H1 (cell line): ENCODE measurements at places on chromosomes 4 and X.
A peak's percentile ranks its signal among the peaks of the same experiment; 100 is the strongest.

GRCh38 chrX:117510453-117510852 lies 606.2 kb downstream of the KLHL13 start:
- no peak for DNase-seq
- no peak overlapping the region for H3K27ac ChIP-seq
- H3K36me3 ChIP-seq = no peaks in the 10 kb centered on the region
- no peak overlapping the region for H3K4me3 ChIP-seq

DNA sequence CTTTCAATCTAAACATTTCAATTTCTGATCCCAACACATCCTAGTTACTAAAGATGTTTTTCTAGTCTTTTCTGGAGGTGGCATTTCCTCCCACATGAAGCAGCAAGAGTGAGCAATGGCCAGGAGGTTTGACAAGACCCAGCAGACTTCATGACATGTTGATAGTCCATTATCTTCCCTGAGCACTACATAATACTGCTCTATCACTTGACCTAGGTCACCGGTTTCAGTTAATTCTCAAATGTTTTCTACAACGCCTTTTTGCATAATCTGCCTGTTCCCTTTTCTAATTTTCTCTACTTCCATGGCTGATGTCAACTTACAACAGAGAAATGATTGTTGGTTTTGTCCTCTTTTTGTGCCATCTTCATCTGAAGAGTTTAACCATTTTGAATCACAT lies 62.0 kb upstream of the GPRIN3 start:
- no peak overlapping the region for H3K27ac ChIP-seq
- no peak for DNase-seq
- H3K4me1 ChIP-seq = no peaks in the 10 kb centered on the region
- no peaks in the 10 kb centered on the region for H3K27me3 ChIP-seq

- no peaks in the 10 kb centered on the region for H3K36me3 ChIP-seq
- DNase-seq = no peak
- H3K4me3 ChIP-seq = no peak overlapping the region
- H3K27me3 ChIP-seq = no peaks in the 10 kb centered on the region
- H3K27ac ChIP-seq = no peak overlapping the region
Observed at GRCh38 chr4:68375667-68376559, 26.0 kb upstream of the YTHDC1 start.

- peak; percentile 98 for DNase-seq
- H3K4me3 ChIP-seq = no peak overlapping the region
- H3K27me3 ChIP-seq = peaks cover 4% of the 10 kb centered on the region; the same call in 1 of the 2 replicates
- no peaks in the 10 kb centered on the region for H3K36me3 ChIP-seq
Observed at GRCh38 chr4:153084980-153085630, 119.1 kb upstream of the TRIM2 start.

- H3K4me1 ChIP-seq = no peaks in the 10 kb centered on the region
- no peaks in the 10 kb centered on the region for H3K27me3 ChIP-seq
- H3K4me3 ChIP-seq = no peak overlapping the region
- H3K27ac ChIP-seq = no peak overlapping the region
Observed at GRCh38 chr4:38310446-38311043, 350.3 kb downstream of the PTTG2 start.

GRCh38 chrX:154486396-154487207 lies at the start of gene UBL4A:
TSS of gene UBL4A (minus strand) at chrX:154486615. CDS start at chrX:154486584, 31 bp downstream.
- H3K4me1 ChIP-seq = peaks cover 3% of the 10 kb centered on the region; the same call in 1 of the 2 replicates
- H3K27ac ChIP-seq = no peak within 1 kb of the TSS
- H3K36me3 ChIP-seq = no peaks in the 10 kb centered on the region
- DNase-seq = peak; percentile 55
- peak within 1 kb of the TSS; percentile 42 for H3K4me3 ChIP-seq

DNA sequence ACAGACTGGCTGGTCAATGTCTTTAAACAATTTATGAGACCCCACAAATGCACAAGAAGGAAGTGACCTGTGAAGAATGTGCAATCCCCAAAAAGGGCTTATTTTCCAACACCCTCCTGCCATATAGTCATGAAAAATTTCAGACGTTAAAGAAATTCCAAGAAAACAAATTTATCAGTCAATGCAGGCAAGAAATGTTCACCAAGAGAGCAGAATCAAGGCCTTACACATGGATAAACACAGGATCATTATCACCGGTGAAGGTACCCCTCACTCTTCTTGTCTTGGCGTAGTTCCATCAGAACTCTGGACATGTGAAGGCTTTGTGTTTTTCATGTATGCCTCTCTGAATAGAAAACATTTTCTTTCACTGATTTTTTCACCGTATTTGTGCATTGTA lies 186.7 kb upstream of the GALNTL6 start:
- DNase-seq = no peak
- H3K4me3 ChIP-seq = no peak overlapping the region
- no peaks in the 10 kb centered on the region for H3K27me3 ChIP-seq
- no peaks in the 10 kb centered on the region for H3K36me3 ChIP-seq

GRCh38 chrX:70479922-70480659 lies 35.5 kb downstream of the DLG3 start:
- DNase-seq = no peak
- H3K27me3 ChIP-seq = no peaks in the 10 kb centered on the region
- peaks cover 7% of the 10 kb centered on the region for H3K4me1 ChIP-seq
- H3K36me3 ChIP-seq = peaks cover 24% of the 10 kb centered on the region; the same call in 1 of the 2 replicates

DNA sequence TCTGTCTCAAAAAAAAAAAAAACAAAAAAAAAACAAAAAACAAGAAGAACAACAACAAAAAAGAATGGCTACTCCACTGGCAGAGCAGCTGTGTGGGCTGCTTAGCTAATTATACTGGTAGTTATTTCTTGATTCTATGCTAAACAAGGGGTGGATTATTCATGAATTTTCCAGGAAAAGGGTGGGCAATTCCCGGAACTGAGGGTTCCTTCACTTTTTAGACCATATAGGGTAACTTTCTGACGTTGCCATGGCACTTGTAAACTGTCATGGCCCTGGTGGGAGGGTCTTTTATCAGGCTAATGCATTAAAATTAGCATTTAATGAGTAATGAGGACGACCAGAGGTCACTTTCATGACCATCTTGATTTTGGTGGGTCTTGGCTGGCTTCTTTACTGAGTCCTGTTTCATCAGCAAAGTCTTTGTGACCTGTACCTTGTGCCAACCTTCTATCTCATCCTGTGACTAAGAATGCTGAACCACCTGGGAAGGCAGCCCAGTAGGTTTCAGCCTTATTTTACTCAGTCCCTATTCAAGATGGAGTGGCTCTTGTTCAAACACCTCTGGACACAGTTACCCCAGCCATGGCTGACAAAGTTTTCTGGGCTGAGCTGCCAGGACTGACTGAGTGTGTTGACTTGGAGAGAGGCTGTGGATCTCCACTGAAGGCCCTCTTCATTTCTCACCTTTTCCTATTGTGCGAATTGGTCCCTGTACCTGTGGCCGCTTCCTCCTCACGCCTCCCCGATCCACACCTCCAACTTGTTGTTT lies 1.3 kb upstream of the OCIAD2 start:
- H3K4me3 ChIP-seq = no peak overlapping the region
- no peak for DNase-seq
- H3K36me3 ChIP-seq = no peaks in the 10 kb centered on the region; the same call in none of the 2 replicates
- H3K27ac ChIP-seq = no peak overlapping the region
- H3K27me3 ChIP-seq = no peaks in the 10 kb centered on the region

GRCh38 chrX:54808109-54808604 lies 612 bp downstream of the MAGED2 start:
- DNase-seq = no peak
- peak overlapping the region; percentile 95 for H3K4me3 ChIP-seq
- peak overlapping the region; percentile 81 for H3K27ac ChIP-seq

GRCh38 chrX:155028877-155029291 lies 2.2 kb downstream of the FUNDC2 start:
- peaks cover 2% of the 10 kb centered on the region; the same call in 1 of the 2 replicates for H3K4me1 ChIP-seq
- H3K27ac ChIP-seq = no peak overlapping the region
- H3K4me3 ChIP-seq = no peak overlapping the region
- H3K36me3 ChIP-seq = no peaks in the 10 kb centered on the region; the same call in 1 of the 2 replicates
- no peaks in the 10 kb centered on the region for H3K27me3 ChIP-seq
- DNase-seq = no peak

DNA sequence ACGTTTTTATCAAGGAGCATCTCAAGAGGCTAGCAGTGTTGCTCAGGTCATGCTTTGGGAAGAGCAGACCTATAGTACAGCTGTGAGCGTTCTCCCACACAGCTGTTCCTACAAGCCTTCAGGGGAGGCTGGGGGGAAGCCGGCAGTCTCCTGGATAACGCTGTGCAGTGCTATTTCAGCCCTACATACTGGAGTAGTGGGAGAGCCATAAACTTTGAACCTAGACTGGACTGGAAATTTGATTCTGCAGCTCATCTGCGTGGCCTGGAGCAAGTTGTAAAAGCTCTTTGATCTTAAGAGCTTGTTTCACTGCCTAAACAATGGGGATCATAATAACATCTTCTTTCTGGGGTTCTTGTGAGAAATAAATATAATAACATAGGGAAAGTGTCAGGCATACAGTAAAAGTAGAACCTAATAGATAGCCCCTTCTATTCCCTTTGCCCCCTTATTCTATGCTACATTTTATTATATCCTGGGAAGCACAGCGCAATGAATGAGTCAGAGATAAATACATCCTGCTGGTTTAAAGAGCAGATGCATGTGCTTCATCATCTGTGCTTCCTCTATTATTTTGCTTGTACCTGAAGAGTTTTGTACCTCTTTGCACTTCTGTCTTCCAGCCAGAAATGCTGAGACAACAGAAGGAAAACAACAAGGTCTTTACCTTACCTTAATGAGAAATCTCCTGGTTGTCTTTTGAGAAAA lies 14.7 kb upstream of the AMBN start:
- H3K36me3 ChIP-seq = no peaks in the 10 kb centered on the region
- DNase-seq = no peak
- H3K4me3 ChIP-seq = no peak overlapping the region
- H3K27me3 ChIP-seq = no peaks in the 10 kb centered on the region
- no peak overlapping the region for H3K27ac ChIP-seq

DNA sequence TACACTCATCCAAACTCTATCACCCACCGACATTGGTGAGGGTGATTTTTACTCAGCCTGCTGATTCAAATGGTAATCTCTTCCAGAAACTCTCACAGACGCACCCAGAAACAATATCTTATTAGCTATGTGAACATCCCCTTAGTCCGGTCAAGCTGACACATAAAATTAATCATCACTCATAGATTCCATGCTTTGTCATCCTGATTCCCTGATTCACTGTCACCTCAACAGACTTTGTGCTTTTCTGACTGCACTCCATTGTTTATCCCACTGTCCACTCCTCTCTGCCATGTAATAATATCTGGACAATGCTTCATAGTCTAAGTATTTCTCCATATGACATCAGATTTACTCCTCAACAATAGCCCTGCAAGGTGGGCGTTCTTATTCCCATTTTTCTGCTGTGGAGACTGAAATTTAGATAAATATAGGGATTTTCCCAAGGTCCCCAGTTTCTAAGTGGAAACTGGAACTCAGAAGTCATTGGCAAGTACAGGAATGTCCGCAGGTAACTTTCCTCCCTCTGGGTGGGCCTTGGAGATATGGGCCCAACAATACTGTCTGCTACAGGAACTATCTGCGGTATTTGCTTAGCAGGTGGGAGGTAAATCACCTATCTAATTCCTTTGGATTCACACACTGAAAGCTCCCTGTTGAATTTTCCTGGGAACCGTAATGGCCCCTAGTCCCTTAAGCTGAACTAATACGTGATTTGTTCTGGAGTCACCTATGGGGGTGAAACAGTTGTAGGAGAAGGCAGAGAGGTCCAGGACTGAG lies 228.6 kb upstream of the BCOR start:
- no peaks in the 10 kb centered on the region for H3K36me3 ChIP-seq
- DNase-seq = no peak
- H3K4me1 ChIP-seq = 0 out of 2 replicates have a peak, but pooled peaks cover 4% of the 10 kb centered on the region
- no peak overlapping the region for H3K27ac ChIP-seq

- no peaks in the 10 kb centered on the region; the same call in 1 of the 2 replicates for H3K36me3 ChIP-seq
- DNase-seq = no peak
- no peak overlapping the region for H3K4me3 ChIP-seq
Observed at GRCh38 chrX:49178537-49178936, 6.8 kb downstream of the PLP2 start.

DNA sequence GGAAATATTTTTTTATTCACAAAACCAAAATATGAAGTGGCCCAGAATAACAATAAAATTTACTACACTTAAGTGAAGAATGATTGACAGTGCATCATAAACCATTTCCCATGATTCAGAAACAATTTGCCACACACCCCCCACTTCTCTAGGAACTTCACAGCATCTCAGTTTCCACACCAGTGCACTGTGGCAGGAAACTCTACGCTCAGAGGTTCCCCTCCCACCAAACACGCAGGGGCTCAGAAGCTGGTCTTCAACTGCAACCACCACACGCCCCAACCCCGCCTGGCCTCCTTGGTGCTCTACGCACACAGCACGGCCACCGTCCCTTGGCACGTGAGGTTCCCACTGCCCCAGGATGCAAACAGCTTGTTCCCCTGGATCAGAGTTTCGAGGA lies 63.7 kb downstream of the ZFYVE28 start:
- no peak overlapping the region for H3K27ac ChIP-seq
- H3K27me3 ChIP-seq = no peaks in the 10 kb centered on the region
- no peak for DNase-seq
- no peaks in the 10 kb centered on the region for H3K36me3 ChIP-seq
- H3K4me3 ChIP-seq = no peak overlapping the region

- no peak overlapping the region for H3K4me3 ChIP-seq
- no peak for DNase-seq
- no peak overlapping the region for H3K27ac ChIP-seq
- peaks cover 5% of the 10 kb centered on the region for H3K36me3 ChIP-seq
Observed at GRCh38 chr4:90815569-90815968, 688.4 kb downstream of the CCSER1 start.

GRCh38 chr4:173413036-173413435 lies 14.1 kb upstream of the SCRG1 start:
- H3K36me3 ChIP-seq = no peaks in the 10 kb centered on the region
- no peak overlapping the region for H3K4me3 ChIP-seq
- no peaks in the 10 kb centered on the region for H3K4me1 ChIP-seq
- no peak for DNase-seq
- H3K27me3 ChIP-seq = no peaks in the 10 kb centered on the region; the same call in 1 of the 2 replicates

DNA sequence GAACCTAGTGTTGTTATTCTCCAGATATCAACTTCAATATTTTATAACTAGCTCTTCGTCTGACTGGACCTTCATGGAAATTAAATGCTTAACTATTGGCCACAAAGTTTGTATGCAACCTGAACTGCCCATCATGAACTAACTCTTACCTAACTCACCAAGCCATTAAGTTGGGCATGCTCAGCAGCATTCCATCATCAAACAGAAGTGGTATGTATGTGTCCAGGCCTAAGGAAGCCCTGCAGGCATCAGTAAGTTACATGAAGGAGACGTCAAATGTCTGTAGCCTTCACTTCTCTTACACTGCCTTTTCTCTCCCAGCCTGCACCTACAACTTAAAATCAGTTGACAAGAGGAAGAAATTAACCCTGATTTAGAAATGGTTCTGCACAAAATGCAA lies 1639.2 kb upstream of the PABPC4L start:
- H3K36me3 ChIP-seq = no peaks in the 10 kb centered on the region
- H3K27me3 ChIP-seq = no peaks in the 10 kb centered on the region
- DNase-seq = no peak
- H3K4me1 ChIP-seq = no peaks in the 10 kb centered on the region
- H3K4me3 ChIP-seq = no peak overlapping the region
- no peak overlapping the region for H3K27ac ChIP-seq

DNA sequence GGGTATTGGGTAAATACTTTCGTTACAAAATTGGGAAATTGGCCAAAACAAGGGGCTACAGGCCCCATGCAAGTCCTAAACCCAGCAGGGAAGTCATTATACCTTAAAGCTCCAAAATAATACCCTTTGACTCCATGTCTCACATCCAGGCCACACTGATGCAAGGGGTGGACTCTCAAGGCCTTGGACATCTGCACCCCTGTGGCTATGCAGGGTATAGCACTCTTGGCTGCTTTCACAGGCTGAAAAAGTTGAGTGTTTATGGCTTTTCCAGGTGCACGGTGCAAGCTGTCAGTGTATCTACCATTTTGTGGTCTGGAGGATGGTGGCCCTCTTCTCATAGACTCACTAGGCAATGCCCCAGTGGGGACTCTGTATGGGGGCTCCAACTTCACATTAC lies 326.5 kb downstream of the TEX13C start:
- DNase-seq = no peak
- H3K27me3 ChIP-seq = no peaks in the 10 kb centered on the region
- H3K4me1 ChIP-seq = no peaks in the 10 kb centered on the region
- no peak overlapping the region for H3K27ac ChIP-seq
